ENCODE measurements at places on chromosomes 2 and 18.

- no peak for DNase-seq
Observed at GRCh38 chr2:214710729-214711128, 98.8 kb downstream of the BARD1 start.

GRCh38 chr2:156192468-156192867 is 140.1 kb downstream of the NR4A2 start:
- peak; percentile 6 for DNase-seq

DNA sequence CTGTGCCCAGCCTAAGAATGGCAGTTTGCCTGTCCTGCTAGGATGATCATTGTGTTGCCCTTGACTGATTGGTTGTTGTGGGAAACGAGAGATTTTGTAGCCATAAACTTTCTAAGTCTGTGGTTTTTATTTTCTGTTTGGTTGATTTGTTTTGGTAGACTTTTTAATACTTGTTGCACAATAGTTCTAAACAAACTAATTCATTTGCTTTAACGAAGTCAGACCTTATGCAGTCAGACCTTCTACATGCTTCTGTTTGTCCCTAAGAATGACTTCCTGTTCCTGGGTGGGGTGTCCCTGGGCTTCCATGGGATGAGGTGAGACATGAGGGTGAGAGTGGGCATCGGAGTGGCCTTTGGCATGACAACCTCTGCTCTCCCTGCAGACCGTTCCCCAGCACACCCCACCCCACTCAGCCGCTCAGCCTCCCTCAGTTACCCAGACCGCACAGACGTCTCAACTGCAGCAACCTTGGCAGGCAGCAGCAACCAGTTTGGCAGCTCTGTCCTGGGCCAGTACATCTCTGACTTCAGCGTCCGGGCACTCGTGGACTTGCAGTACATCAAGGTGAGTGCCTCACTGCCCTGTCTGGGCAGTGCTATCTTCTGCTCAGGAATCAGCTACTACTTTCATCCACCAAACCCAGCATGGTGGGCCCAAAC is 7.8 kb upstream of the CNNM3 start:
- DNase-seq: no peak

DNA sequence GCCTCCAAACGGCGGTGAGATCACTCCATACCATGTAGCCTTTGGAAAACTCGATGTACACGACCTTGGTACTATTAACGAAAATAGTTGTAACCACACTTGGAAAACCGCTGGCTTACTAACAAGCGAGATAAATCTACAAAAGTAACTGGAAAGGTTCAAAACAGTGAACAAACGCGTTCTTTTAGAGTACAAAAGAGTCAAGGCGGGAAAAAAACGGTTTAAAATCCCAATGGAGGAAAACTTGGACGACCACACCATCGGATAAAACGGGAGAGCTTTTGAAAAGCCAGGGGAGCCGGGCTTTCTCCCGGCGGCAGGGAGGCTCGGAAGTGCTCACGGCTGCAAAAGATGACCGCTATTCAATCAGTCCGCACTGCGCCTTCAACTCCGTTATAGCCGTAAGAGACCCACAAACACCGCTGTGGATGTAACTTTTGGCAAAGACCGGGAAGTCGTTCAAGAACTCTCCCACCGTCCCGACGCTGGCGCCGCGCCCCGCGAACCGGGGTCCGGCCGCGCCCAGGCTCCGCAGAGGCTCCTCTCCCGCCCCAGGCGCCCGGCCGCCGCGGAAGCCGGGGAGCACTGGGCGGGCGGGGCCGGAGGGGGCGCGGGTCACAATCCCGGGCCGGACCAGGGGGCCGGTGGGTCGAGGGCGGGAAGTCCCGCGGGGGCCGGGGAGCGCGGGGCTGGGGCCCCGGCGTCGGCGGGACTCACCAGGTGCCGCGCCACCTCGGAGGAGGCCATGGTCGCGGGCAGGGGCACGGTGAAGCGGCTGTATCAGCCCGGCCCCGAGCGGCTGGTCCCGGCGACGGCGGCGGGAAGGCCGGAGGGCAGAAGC is 465 bp downstream of the SEPTIN10 start:
- DNase-seq: peak; percentile 61

DNA sequence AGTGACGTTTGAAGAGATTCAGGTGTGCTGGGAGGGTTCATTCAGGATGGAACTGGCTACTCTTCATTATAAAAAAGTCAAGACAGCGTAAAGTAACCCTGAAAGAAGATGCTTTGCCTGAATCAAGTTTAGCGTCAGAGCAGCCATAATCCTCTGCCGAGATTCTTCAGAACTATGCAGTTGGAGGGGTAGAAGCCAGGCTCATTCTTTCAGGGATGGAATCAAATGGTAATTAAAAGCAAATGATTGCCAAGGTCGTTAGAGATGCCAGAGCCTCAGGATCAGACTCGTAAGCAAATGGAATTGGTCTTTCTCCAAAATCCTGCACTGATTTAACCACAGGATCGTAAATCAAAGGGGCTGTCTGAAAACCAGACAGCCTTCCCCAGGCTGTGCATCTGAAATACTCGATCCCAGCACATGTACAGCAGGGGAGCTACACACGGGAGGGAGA is 21.9 kb downstream of the APCDD1 start:
- DNase-seq: no peak

DNA sequence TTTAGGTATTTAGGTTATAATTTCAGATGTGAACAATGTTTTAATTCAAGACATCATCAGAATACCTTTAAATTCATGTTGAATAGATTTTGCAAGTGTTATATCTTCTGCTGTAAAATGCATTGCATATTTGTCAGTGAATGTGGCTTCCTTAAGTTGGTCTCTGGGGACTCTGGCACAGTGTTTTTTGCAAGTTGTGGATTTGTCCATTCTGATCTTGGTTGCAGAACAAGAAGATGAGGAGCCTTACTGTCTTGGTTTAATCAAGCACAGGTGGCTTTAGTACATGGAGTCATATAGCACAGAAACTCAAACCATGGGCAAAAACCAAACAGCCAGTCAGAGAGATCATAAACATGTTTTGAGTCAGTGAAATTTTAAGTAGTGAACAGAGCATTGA is 135.7 kb downstream of the ARHGAP28 start:
- DNase-seq: no peak

- DNase-seq: peak; percentile 49
Observed at GRCh38 chr18:2223849-2224248, 347.5 kb downstream of the METTL4 start.

DNA sequence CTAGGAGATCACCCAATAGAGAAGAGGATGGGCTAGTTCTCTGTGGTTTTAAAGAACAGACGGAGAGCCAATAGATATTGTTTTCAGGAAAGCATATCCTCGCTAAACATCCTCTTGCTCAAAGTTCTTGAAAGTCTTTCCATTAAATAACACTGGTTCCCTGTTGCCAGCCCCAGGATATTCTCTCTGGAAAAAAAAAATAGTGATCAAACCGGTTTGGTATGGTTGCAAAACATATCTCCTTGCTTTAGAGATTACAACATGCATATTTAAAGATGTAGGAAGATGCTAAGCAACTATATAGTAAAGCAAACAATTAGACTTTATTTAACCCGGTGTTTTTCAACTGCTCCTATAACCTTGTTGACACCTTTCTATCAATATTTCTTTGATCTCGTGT is 211.4 kb downstream of the CMPK2 start:
- DNase-seq: no peak

- no peak for DNase-seq
Observed at GRCh38 chr18:49175071-49175470, 224.3 kb upstream of the SMAD7 start.

DNA sequence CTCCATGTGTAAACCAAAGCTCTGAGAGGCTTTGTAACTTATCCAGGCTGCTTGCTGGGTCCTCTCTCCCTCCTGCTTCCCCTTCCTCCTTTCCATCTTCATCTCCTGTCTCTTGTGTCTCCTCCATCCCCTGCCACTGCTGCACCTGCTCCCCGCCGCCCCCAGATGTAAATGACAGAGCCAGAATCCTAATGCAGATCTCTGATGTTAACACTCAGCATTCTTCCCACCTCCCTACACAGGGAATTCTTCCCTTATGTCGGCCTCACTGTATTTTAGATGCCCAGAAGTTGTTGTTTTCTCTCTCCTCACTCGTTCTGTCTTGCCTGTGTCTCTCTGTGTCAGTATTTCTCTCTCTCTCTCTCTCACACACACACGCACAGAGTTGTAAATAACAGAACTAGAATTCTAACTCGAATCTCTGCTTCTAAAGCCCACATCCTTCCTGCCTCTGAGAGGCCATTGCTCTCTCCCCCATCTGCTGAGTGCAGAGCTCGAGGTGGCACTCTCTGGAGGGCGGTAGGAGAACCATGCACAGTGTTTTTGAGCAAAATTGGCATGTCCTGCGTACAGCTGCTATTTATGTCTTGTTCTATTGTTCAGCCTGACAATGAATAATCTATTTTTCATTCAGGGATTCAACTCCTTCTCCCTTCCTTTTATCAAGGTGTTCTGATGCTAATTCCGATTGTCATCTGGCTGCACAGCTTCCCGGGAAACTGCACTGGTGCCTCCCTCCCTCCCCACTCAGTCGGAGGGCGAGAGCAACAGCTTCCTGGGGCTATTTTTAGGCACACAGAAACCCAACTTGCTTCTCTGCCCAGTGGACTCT is 219.9 kb downstream of the SH3RF3 start:
- no peak for DNase-seq

DNA sequence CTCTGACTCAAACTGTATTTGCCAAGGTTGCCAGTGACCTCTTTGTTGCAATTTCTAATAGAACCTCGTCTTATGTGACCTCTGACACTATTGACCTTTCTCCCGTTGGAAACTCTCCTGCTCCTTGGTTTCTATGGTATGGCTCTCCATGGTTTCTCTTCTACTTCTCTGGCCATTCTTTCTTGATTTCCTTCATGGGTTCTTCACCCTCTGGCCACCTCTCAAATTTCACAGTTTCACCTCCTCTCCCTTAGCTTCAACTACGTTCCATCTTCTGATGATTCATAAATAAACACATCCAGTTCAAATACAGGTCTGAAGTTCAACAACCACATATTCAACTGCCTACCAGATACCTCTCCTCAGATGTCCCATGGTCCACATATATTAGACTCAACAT is 109.5 kb downstream of the CACNB4 start:
- no peak for DNase-seq

DNA sequence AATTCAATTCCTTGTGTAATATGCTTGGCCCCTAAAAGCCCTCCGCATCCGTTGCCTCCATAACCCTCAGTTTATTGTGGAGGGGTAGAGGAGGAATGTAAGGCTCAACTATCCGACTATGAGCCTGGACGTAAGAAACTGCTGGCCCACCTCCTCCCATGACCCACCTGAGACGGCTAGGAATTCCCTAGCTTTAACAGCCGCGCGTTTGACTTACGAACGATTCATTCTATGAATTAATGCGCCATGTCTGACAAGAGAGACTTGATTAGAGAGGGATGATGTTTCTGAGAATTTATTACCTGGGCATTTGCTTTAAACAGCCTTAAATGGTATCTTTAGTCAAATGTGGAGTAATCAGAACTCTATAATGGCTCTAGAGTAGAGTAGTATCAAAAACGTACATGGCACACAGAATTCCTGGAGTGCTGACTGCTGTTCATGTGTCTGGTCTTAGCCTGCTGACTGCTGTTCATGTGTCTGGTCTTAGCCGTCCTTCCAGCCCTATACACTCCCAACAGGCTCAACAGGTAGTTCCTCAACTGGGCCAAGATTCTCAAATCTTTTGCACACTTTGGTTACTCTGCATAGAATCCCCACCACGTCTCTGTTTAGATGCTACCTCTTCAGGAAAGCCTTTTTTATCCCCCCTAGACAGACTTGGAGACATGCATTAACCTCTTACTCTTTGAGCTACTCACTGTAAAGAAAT is 899 bp upstream of the GFPT1 start:
- DNase-seq: peak; percentile 5

- no peak for DNase-seq
Observed at GRCh38 chr2:220219371-220219770, 591.9 kb downstream of the SLC4A3 start.

DNA sequence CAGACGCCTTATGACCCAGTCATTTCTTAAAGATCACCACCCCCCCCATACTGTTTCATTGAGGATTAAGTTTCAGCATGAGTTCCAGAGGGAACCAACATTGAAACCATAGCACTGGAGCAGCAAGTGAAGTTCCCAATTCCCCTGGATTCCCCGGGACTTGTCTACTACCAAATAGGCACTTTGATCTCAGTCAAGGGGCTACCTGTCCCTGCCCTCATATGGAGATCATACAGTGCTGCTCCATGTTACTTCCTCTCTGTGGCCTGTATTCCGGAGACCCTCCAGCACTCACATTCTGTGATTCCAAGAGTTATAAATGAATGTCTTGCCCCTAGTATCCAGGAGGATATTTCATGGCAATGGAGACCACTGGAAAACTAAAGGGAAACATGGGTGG is 42.5 kb downstream of the RNF144A start:
- DNase-seq: no peak

DNA sequence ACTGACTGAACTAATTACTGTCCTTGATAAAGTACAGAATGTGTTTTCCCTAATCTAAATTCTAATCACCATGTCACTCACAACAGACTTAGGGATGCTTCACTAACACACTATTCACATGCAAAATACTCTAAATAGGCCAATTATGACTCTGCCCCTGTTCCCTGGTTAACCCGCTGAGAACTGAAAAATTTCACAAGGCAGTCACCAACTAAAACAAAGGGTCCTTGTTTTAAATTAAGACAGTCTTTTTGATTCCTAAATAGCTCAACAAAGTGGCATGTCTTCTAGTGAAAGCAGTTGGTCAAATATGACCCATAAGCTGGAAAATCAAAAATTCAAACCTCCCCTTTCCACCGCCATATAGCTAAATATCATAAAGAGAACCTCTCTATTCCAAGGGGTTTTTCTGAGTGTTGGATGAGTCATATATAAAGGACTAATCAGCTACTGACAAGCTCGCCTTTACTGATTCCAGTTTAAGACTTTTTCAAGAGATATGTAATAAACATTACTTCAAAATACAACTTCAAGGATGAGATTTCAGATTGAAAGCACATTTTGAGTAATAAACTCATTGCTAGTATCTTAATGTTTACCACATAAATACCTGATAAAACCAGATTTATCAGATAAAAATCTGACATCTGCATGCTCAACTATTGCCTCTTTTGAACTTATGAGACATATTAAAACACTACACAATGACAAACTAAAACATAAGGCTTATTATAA is 235.8 kb downstream of the TCF4 start:
- DNase-seq: no peak

DNA sequence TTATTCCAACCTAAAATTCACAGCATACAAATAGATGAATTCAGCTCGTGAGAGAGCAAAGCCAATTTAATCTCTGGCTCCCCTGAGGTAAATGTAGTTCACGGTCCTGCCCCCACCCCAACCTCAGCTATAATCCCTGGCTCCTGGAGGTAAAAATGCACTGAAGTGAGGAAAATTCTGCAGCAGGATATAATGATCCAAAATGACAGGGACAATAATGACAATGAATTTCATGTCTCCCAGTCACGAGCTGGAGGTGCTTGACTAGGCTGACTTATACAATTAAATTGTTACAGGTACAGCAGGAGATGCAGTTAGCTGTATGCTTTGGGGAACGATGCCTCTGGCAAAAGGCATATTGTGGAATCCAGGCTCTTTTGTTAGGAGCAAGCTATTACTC is 82.0 kb downstream of the GPD2 start:
- no peak for DNase-seq

All from LHCN-M2 (cell line).